Karpas-422 (cell line): ENCODE measurements at places on chromosomes 12 and 14.

DNA sequence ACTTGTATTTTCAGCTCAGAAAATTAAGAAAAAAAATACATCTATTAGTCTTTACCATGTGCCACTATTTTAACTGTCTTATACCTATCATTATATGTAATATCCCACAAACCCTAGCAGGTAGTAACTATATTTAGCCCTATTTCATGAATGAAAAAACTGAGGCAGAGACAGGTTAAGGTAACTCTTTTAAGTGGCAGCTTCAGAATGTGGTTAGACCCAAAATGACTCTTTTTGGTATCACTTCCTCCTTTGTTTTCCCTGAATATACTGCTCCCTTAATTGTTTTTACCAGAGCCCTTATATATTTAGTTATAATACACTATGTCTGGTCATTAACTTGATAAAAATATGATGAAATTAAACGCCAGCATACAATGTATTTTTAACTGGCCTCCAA, 235.6 kb upstream of the RPL10L start:
- DNase-seq = no peak

GRCh38 chr12:102601621-102602020, 121.3 kb upstream of the IGF1 start:
- no peak for DNase-seq

- DNase-seq = no peak
Measured at GRCh38 chr14:101603096-101603495, 41.8 kb downstream of the DIO3 start.

DNA sequence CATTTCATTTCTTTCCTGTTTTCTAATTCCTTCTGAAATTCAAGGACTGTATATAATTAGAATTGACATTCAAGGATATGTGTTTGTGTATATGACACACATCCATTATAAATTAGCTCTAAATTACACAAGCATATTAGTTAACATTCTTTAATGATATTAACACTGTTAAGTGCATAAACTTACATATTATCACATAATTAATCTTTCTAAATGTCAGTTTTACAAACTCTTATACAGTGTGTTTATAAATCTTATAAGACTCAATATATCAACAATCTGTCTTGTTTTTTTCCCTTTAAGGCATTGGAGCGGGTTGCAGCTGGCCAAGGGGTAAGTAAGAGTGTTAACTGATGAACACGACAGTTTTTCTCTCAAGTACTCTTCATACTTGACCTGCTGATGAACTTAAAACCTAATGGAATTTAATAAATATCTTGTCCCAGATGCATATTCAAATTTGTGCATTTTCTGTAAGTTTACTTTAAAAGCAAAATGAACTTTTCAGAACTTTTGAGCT, 76.1 kb downstream of the METTL25 start:
- DNase-seq = no peak

DNA sequence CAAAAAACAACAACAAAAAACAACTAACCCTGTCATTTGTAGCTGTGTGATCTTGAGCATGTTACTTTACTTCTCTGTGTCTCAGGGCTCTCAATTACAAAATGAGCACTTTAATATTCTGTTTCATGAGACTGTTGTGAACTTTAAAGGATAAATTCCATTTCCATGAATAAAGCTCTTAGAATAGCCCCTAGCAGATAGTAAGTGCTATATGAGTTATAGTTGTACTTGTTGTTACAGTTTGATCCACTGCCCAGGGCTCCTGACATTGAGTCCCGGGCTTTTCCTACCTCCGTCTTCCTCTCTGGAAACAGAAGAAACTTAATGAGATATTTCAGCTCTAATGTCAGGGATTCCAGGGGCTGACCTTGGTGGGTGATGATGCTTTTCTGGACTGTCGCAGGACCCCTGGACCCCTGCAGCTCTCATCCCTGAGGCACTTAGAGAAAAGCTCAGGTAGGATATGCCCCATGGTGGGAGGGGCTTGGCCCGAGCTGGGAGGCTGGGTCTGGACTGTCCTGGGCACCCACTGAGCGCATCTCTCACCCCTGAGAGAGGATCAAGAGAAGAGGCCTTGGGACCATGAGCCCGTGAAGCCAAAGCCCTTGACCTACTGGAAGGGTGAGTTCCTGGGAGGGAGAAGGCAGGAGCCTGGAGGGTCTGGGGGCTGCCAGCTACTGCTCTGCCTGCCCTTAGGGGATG, 5.1 kb downstream of the P3H3 start:
- DNase-seq = no peak

GRCh38 chr12:96980991-96981414, 73.9 kb downstream of the NEDD1 start:
- DNase-seq = no peak

DNA sequence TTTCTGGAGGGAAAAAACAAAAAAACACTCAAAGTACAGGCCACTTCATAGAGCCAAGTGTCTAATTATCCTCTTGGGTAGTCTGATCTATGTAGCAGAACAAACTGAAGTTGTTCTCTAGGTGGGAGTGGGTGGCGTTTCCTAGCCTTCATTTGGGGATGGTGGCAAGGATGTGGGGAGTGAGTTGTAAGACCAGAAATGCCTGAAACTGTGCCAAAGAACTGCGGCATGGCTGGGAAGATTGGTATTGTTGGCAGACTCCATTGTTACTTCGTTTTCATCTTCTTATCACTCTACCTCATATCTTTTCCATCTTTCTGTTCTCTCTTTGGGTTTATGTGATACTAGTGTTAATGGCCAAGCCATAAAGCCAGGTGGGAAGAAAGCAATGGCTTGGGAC, 177.3 kb upstream of the DDHD1 start:
- peak; percentile 29 for DNase-seq

- no peak for DNase-seq
Measured at GRCh38 chr12:14904854-14905253, 19.2 kb upstream of the MGP start.

- no peak for DNase-seq
Measured at GRCh38 chr12:103994235-103994634, 28.6 kb downstream of the TDG start.
